ENCODE measurements at places on chromosomes 6 and 20.

DNA sequence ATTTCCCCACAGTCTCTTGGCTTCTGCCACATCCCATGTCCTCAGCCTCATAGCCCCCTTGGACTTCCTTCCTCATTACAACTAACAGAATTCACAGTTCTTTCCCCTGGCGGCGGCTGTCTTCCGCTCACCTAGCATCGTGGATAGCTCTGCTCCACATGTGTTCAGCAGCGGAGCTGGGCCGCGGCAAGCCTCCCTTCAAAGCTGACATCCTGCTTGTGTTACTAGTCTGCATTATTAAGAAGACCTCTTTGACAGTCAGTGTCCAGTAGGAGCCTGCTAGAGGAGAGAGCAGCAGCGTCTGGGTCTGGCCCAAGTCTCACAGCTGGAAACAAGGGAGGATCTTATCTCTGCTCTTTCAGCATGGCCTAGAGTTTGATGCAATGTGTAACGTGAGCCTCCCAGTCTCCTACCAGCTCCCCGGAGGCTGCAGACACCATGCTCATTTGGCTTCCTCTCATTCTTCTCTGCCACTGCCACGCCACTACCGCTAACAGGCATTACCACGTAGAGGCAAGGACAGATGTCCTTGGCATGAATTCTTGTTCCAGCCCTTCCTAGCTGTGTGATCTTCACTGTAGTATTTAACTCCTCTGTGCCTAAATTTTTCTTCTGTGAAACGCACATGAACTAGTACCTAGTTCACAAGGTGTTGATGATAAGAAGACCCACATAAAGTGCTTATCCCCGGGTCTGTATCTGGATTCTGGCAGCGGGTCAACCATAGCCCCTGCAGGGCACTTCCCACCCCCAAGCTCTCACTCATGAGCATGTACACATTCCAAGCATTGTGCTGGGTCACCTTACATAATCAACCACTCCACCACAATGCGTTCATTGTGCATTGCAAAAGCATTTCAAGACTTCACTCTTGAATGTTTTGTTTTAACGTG, 107.1 kb upstream of the BACH2 start:
- no peak for DNase-seq

DNA sequence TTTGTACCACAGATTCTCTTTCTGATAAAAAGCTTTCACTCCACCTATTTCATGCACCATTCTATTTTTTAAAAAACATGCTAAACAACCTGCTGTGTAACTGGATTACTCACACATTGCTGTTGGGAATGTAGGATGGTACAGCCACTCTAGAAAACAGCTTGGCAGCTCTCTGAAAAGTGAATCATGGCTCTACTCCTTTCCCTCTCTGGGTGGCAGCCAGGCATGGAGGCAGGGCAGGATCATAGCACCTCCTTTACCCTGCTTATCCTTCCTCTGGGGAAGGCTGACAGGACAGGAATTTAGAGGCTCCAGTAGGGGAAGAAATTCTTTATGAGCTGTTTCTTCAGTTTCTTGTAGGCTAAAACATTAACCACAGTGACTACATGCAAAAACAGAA, 6.7 kb upstream of the VNN2 start:
- no peak for DNase-seq

GRCh38 chr20:17635332-17636244, 46.5 kb downstream of the RRBP1 start:
- DNase-seq, result no peak

DNA sequence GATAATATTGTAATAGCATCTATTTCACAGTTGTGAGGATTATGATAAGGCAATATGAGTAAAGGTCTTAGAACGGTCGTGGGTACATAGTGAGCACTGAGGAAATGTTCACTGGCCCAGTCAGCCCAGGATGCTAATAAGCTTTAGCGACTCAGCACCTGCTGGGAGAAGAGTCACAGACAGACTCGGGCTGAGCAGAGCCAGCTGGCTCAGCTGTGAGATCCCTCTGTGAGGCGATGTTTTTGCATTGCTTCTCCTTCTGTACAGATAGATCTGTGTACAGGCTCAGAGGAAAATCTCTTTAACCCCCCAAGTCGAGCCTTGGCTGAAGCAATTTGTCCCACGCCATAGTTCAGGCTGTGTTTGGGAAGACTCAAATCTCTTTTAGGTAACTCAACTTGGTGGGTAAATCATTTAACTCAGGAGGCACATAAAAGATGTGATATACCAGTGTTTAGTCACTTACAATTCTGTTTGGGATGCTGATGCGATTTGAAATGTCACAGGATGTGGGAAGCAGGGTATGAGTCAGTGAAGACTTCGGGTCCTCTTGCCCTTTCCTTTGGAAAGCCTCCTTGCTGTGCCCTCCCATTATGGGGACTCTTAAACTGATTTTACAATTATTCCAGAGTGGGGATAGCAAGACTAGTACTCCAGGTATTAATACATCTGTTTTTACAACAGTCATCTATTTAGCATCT, 53.1 kb downstream of the PHACTR1 start:
- DNase-seq, result no peak

GRCh38 chr6:1143655-1144054, 168.2 kb upstream of the FOXQ1 start:
- no peak for DNase-seq

GRCh38 chr6:157094038-157094437, 229.3 kb downstream of the TMEM242 start:
- DNase-seq, result no peak

GRCh38 chr6:4224067-4224978, 88.9 kb upstream of the ECI2 start:
- no peak for DNase-seq

- no peak for DNase-seq
Observed at GRCh38 chr20:22563062-22563965, 21.1 kb downstream of the FOXA2 start.

- no peak for DNase-seq
Observed at GRCh38 chr20:13392391-13392790, 171.3 kb downstream of the ISM1 start.

- no peak for DNase-seq
Observed at GRCh38 chr20:24522452-24523330, 53.3 kb downstream of the SYNDIG1 start.

GRCh38 chr20:53660078-53660909, 66.7 kb upstream of the ZNF217 start:
- no peak for DNase-seq

DNA sequence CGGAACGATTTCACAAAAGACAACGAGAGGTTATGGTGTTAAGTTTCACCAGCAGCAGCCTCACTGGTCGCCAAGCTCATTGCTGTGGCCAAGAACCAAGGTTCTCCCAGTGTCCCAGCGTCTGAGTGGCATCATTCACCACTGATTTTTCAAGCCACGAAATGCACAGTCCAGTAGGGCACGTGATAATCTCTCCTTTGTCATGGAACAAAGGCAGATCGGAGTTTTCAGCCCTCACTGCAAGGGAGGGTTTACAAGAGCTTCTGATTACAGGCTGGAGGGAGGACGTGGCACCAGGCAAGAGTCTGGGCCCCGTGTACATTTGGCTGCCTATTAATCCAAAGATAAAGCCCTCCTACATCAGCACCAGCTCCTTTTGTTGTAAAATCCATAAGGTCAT, 2.0 kb downstream of the CD24 start:
- DNase-seq, result peak; percentile 53

DNA sequence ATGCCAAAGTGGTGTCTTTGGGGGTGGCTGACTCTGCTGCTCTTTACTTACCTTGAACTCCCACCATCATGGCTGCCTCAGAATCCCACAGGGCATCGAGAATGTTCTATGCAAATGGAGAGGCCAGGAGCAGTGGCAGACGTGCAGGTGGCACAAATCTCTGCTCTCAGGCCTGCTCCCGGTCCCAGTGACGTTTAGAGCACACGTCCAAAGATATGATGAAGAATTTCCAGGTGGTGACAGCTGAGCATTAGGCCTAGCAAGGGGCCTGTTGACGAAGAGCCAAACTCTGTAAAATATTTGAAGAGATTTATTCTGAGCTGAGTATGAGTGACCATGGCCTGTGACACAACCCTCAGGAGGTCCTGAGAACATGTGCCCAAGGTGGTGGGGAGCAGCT, 19.0 kb upstream of the UNC93A start:
- DNase-seq, result no peak

DNA sequence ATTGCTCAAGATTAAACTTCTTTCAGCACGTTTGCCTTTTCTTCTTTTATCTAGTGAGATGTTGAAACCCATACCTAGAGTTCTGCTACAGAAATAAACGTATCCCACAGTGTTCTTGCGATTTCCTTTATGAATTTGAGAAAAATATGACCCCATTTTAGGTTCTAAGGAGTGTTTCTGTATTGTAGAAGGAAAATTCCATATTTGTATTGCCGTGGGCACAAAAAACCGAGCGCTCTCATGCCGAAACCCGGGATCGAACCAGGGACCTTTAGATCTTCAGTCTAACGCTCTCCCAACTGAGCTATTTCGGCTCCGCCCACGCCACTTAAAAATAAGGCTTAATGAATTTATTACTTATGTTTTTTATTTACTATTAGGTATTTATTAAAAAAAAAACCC, 23.7 kb downstream of the ZNF311 start:
- DNase-seq, result peak; percentile 75

GRCh38 chr6:434051-434705, 42.6 kb downstream of the IRF4 start:
- no peak for DNase-seq

DNA sequence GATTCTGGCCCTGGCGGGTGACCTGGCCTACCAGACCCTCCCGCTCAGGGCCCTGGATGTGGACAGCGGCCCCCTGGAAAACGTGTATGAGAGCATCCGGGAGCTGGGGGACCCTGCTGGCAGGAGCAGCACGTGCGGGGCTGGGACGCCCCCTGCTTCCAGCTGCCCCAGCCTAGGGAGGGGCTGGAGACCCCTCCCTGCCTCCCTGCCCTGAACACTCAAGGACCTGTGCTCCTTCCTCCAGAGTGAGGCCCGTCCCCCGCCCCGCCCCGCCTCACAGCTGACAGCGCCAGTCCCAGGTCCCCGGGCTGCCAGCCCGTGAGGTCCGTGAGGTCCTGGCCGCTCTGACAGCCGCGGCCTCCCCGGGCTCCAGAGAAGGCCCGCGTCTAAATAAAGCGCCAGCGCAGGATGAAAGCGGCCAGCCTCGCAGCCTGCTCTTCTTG, 868 bp upstream of the SLC2A4RG start:
- DNase-seq, result no peak

- no peak for DNase-seq
Observed at GRCh38 chr20:59752704-59753460, 148.5 kb downstream of the PHACTR3 start.

DNA sequence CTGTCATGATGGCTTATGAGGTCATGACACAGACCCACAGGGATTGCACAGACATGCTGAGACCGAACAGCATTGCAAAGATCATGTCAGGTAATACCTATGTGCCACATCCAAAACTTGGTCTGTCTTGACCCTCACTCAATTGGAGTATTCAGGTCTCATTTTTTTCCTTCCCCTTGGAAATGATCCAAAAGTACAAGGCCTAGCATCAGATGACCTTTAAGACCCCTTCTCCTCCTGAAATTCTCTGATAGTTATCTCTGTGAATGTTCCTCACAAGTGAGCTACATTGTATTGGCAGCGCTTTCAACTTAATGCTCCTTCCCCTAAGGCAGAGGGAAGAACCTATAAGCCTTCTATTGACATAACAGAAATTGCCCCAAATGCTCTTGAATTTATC, 507.4 kb upstream of the JARID2 start:
- no peak for DNase-seq

DNA sequence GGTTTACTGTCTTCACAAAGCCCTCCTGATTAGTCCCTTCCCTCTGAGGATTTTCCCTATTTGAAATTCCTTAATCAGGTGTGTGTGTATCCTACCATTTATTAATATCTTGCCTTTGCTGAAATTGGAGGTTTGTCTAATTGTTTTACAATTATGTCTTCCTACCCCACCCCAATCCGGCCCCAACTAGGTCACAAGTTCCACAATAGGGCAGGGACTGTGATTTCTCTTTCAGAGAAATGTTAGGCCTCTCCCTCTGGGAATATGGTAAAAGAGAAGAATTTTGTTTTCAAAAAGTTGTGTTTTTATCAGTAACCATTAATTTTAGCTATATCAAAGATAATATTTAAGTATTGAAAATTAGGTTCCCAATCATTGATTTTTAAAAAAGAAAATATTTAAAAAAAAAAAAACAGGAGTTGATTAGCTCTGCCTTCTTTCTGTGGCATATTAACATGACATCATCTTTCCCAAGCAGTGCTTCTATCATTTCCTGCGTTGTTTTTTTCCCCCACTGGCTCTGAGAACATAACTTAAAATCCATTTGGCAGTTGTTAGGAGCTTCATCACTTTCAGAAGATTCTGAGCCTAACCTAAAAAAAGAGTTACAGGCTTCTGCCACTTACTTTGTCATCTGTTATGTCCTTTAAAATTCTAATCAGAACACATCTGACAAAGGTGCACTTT, 36.1 kb downstream of the BLOC1S5 start:
- no peak for DNase-seq

DNA sequence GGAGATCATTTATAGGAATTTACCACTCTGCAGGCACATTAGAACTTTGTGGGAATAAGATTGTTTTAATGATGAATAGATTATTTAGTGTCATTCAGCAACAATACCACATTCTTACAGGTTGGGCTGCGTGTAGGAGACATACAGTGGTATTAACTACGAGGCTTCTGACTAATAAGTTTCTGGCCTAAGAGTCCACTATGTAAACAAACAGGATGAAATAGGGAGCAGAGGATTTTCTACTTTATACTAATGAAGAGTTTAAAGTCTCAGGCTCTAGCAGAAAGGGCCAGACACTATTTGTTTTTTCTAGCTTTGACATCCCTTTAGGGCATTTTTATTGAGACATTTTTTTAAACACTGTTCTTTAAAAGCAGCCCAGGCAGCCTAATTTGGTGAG, 75.6 kb downstream of the SLC24A3 start:
- no peak for DNase-seq

- DNase-seq, result no peak
Observed at GRCh38 chr6:156795825-156796224, 18.6 kb downstream of the ARID1B start.

GRCh38 chr6:35751594-35751993, 14.8 kb downstream of the ARMC12 start:
- no peak for DNase-seq

DNA sequence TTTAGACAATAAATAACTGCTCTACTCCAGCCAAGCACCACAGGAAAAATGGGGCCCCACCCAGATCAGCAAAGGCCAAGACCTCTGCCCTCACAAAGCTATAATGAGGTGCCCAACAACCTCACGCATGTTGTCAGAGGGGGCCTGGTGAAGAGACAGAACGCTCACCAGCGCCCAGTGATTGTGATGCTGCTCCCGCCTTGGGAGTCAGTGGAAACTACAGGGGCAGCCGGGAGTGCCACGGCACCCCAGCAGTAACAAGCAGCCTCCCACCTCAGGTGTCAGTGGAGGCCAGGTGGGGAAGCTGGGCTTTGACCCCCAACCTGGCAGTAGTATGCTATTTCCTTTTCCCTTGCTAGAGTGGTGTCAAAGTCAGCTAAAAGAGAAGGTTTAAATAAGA, 47.4 kb downstream of the TCP11 start:
- DNase-seq, result no peak

GRCh38 chr6:127520066-127520465, 931 bp upstream of the MTCL3 start:
- no peak for DNase-seq

- DNase-seq, result no peak
Observed at GRCh38 chr6:151196555-151196954, 43.2 kb upstream of the AKAP12 start.

Data from DMS153 (cell line).